ENCODE measurements at places on chromosomes 12 and 14.
A peak's percentile ranks its signal among the peaks of the same experiment; 100 is the strongest.

GRCh38 chr14:78530078-78530477 is 359.9 kb downstream of the NRXN3 start:
- DNase-seq, result peak; percentile 3

DNA sequence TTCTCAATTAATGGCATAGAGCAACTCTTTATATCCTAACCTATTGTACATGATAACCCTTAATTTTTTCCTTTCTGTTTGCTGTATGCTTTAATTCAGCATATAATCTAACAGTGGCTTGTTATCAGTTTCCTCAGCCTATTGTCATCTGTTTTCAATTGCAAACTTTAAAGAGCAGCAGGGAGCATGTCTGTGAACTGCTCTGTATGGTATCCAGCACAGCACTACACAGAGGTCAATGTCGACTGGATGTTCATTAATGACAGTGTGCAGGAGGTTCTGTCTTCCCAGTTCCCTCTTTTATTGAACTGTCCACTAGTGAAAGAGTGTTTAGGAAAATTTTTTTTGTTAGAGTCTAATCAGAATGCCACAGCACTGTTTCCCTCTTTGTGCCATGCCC is 609.1 kb downstream of the SOX5 start:
- no peak for DNase-seq

DNA sequence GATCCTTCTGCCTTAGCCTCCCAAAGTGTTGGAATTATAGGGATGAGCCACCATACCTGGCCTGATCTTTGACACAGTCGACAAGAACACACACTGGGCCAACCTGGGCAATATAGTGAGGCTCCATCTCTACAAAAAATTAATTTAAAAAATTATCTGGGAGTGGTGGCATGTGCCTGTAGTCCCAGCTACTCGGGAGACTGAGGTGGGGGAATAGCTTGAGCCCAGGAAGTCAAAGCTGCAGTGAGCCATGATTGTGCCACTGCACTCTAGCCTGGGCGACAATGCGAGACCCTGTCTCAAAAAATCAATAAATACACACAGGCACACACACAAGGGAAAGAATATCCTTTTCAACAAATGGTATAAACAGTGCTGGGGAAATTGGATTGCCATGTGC is 6.1 kb upstream of the OS9 start:
- DNase-seq, result no peak

- peak; percentile 77 for DNase-seq
Observed at GRCh38 chr12:114508529-114509129, 102.7 kb upstream of the TBX5 start.

- no peak for DNase-seq
Observed at GRCh38 chr14:55142466-55142865, 13.4 kb downstream of the LGALS3 start.

- peak; percentile 68 for DNase-seq
Observed at GRCh38 chr12:46659032-46659650, 166.7 kb downstream of the SLC38A4 start.

DNA sequence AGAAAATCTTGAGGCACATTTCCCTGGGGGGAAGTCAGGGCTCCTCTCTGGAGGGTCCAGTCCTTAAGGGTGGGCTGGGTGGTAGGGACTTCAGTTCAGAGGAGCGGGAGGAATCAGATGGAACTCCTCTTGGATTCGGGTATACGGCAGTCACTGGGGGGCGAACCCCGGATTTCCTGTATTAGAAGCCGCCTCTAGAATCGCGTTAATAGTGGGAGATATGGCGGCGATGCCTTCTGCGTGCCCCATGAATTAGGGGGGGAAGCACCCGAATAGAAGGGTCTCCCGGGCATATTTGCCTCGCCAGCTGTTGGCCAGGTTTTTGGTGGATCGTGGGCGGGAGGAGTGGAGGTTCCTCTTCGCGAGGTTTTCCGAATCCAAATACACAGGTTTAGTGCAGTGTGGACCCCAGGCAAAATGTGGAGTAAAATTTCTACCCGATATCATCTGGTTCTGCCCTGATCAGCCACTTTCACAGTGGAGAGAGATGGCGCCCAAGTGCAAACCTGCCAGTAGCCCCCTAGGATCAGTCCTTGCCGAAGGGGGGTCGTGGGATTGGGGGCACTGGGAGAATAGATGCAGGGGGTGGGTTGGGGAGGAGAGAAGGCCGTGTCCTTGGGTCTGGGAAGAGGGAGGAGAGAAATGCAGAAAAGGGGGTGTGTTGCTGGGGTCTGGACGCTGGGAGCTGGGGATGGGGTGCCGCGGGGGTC is 628 bp downstream of the MEG3 start:
- DNase-seq, result no peak

DNA sequence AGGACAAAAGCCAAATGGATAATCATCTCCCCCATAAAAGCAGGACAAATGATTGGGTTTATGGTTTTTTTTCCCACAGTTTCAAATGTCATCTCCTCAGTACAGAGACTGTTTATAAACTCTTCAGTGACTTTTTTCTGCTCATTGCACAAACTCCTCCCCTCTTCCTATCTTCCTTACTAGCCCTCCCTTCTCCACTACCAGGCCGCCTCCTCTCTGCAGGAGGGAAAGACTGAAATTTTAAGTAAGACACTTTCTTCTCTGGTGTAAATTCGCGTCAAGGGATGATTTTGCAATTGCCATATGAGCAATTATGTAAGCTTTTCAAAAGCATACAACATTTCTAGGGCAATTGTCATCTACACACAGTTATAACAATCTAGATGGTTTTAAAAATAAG is 37.0 kb downstream of the BTG1 start:
- peak; percentile 20 for DNase-seq
